ENCODE measurements at places on chromosomes 16 and 17. TPM values are rescaled to one million over a fixed set of nuclear protein-coding genes. Genes with fewer than 3 reads are reported as not detected.

- H3K27me3 ChIP-seq: no peaks in the 10 kb centered on the region
- peaks cover 11% of the 10 kb centered on the region for H3K36me3 ChIP-seq
- peak within 1 kb of the TSS; percentile 95 for H3K4me3 ChIP-seq
- peaks cover 58% of the 10 kb centered on the region for H3K4me1 ChIP-seq
These were observed at the start of gene DEXI for GRCh38 chr16:10942352-10943063. Gene DEXI, minus strand, starts transcription at chr16:10942468. Its CDS starts 463 bp downstream, at chr16:10942005.

DNA sequence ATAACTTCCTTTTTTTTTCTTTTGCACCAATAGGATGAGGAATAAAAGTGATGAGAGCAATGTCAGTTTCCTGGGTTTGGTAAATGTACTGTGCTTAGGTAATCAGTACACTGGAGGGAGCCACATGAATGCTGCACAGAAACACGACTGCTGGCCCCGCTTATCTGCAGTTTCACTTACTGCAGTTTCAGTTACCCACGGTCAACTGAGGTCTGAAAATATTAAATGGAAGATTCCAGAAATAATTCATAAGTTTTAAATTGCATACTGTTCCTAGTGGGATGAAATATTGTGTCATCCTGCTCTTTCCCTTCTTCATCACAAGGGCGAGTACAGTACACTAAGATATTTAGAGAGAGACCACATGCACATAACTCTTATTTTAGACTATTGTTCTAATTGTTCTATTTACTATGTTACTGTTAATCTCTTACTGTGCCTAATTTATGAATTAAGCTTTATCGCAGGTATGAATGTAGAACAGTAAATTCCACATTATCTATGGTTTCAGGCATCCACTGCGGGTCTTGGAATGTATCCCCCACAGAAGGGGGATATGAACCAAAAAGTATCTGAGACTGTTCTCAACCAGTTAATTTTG, 6.4 kb upstream of the LGALS3BP start:
- DNase-seq: no peak
- peaks cover 3% of the 10 kb centered on the region for H3K36me3 ChIP-seq
- no peaks in the 10 kb centered on the region for H3K27me3 ChIP-seq
- H3K4me3 ChIP-seq: peak overlapping the region; percentile 63
- peak overlapping the region; percentile 87 for H3K27ac ChIP-seq

GRCh38 chr16:2250652-2251295, 613 bp downstream of the ECI1 start:
- no peaks in the 10 kb centered on the region for H3K27me3 ChIP-seq
- no peak for DNase-seq
- peak overlapping the region; percentile 93 for H3K4me3 ChIP-seq
- H3K4me1 ChIP-seq: no peaks in the 10 kb centered on the region
- H3K27ac ChIP-seq: peak overlapping the region; percentile 95

GRCh38 chr17:35870906-35871819, 2.5 kb upstream of the HEATR9 start:
- H3K4me3 ChIP-seq: no peak overlapping the region
- no peaks in the 10 kb centered on the region for H3K36me3 ChIP-seq
- no peak overlapping the region for H3K27ac ChIP-seq
- no peaks in the 10 kb centered on the region for H3K27me3 ChIP-seq
- no peak for DNase-seq
- peaks cover 5% of the 10 kb centered on the region for H3K4me1 ChIP-seq

DNA sequence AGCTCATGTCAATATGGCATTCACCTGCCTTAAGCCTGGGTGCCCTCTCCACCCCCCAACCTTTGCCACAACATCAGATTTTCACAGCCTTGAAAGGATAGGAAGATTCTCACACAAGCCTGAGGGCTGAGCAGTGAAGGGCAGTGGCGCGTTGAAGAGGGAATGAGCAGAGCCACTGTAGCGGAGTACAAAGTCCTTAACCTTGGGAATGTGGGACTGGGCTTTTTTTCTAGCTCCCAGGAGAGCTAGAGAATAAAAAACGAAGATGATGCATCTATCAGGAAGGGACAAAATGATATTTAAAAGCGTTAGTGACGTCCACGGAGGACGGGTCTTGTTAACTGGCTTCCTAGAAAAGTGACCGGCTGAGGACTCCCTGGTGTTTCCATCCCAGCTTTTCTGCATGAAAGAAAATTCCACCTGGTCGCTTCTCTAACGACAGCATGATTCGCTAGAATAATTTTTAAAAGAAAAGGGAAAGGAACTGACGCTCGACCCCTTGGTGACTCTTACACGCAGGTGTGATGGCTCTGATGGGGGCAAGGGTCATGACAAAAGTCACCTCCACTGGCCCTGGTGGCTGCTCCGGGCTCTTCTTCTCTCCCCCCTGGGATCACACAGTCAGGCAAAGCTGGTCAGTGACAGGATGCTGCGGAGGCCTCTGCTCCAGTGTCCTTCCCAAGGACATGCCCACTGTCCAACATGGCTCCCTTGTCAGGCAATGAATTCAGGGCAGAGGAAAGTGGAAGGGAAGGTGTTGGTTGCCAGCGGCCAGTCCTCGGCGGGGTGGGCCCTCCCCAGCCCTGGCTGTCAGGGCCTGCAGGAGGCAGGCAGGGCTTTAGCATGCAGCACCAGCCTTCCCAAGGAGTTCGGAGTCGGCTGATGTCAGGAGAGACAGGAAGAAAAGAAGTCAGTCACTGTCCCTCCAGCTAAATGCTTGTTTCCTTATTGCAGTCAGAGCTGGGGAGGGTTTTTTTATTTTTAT, 58.4 kb upstream of the IRX3 start:
- H3K27me3 ChIP-seq: peaks cover 8% of the 10 kb centered on the region
- DNase-seq: no peak
- H3K4me1 ChIP-seq: peaks cover 4% of the 10 kb centered on the region
- H3K4me3 ChIP-seq: no peak overlapping the region
- no peak overlapping the region for H3K27ac ChIP-seq

GRCh38 chr17:50388728-50389127, 8.6 kb downstream of the LRRC59 start:
- H3K4me3 ChIP-seq: no peak overlapping the region
- H3K4me1 ChIP-seq: no peaks in the 10 kb centered on the region
- no peaks in the 10 kb centered on the region for H3K27me3 ChIP-seq
- H3K27ac ChIP-seq: no peak overlapping the region
- no peak for DNase-seq

- H3K4me1 ChIP-seq: no peaks in the 10 kb centered on the region
- H3K4me3 ChIP-seq: no peak overlapping the region
- no peaks in the 10 kb centered on the region for H3K27me3 ChIP-seq
- DNase-seq: no peak
- no peaks in the 10 kb centered on the region for H3K36me3 ChIP-seq
These were observed 43.4 kb downstream of the TNFRSF13B start for GRCh38 chr17:16928406-16929034.

GRCh38 chr17:35448899-35449227, 297 bp upstream of the SLFN13 start:
- no peaks in the 10 kb centered on the region for H3K36me3 ChIP-seq
- H3K27ac ChIP-seq: no peak overlapping the region
- DNase-seq: no peak
- peaks cover 59% of the 10 kb centered on the region for H3K27me3 ChIP-seq

- peaks cover 4% of the 10 kb centered on the region for H3K4me1 ChIP-seq
- H3K4me3 ChIP-seq: no peak overlapping the region
- no peak overlapping the region for H3K27ac ChIP-seq
- no peak for DNase-seq
- no peaks in the 10 kb centered on the region for H3K27me3 ChIP-seq
These were observed 14.2 kb downstream of the LGALS3BP start for GRCh38 chr17:78965491-78965924.

- H3K27ac ChIP-seq: no peak overlapping the region
- H3K4me3 ChIP-seq: no peak overlapping the region
- DNase-seq: no peak
These were observed 49.0 kb upstream of the HAS3 start for GRCh38 chr16:69056421-69056820.

DOC2A gene
- total RNA-seq: 9.7 TPM

PRAC1 gene
- 0.88 TPM for total RNA-seq

CLEC3A gene
- total RNA-seq: not detected

All from type B pancreatic cell (in vitro differentiated cells).